Right lobe of liver (tissue), 6 donors: ENCODE measurements at places on chromosomes 5 and 9. TPM values are rescaled to one million over a fixed set of nuclear protein-coding genes. Genes with fewer than 3 reads are reported as not detected.

Gene CDX1
- not detected for total RNA-seq

Gene BSPRY
- 0.24 TPM for total RNA-seq

Gene STPG3
- not detected for total RNA-seq

Gene PAEP
- not detected for total RNA-seq

Gene PCDHGB3
- 1.7 TPM for total RNA-seq

Gene PTPN3
- 30.3 TPM for total RNA-seq

Gene LURAP1L
- 16.6 TPM for total RNA-seq

Gene KIF20A
- total RNA-seq: 1.8 TPM

Gene UAP1L1
- total RNA-seq: 1.9 TPM

Gene TXNDC8
- not detected for total RNA-seq

- DNase-seq: no peak
Observed at GRCh38 chr5:87298692-87299362, 31.1 kb downstream of the RASA1 start.

GRCh38 chr5:87452837-87453236 is 40.1 kb upstream of the CCNH start:
- no peak for DNase-seq

DNA sequence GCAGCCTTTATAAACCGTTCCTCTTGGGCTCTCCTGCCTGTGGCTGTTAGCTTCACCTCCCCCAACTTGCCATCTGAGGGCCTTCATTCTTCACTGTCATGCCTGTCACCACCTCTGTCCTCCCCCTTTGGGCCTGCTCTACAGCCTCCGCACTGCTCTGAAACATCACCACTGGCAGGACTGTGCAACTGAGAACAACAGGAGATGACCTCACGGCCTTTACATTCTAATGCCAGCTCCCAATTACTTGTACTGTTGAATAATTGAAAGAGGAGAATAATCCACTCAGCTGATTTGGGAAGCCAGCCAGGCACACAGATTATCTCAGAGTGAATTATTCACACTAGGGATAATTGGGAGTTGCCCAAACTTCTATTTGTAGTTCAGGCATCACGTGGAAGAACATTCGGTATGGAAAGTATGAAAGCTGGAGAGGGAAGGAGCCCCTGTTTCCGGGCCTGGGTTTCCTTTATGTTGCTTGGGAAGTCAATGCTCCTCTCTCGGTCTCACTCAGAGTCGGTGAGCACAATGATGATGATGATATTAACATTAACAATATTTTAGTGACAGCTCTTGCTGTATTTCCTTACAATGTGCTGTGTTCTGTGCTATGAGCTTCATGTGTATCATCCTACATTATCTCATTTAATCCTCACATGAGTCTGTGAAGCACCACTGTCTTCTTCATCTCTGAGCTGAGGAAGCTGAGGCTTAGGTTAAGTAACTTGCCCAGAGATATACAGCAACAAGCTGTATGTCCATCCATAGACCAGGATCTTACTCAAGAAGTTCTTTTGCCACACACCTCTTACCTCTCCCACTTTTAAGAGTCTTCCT is 99.3 kb upstream of the LRRTM2 start:
- no peak for DNase-seq

DNA sequence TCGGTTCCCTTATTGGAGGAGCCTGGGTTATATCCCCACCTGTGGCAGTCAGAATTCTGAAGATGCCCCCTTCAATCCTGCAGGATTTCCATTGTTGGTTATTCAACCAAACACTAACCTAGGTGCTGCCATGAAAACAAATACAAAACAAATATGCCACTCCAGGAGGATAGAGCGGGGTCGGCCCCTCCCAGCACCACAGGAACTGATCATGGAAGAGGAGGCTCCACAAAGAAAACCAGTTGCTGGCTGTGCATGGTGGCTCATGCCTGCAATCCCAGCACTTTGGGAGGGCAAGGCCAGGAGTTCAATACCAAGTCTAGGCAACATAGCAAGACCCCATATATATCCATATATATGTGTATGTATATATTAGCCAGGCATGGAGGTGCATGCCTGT is 13.2 kb upstream of the ADGRD2 start:
- DNase-seq: no peak

DNA sequence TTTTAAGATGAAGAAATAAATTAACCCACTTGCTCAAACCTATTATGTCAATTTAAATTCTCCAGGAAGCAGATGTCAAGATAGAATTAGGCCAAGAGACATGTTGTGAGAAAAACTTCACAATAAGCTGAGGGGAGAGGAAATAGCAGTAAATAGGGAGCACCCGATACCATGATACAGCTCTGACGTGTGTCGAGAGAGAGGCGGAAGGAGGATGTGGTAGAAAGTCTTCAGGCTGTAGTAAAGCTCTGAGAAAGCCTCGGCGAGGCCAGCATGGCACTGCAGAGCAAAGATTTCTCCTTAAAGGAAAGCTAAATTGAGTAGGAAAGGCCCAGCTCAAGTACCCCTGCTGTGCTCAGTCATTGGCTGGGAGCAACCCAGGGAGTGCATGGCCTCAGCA is 6.0 kb upstream of the PUM3 start:
- no peak for DNase-seq

GRCh38 chr5:107380654-107381053 is 290.1 kb downstream of the EFNA5 start:
- no peak for DNase-seq

- peak; percentile 50 for DNase-seq
Observed at GRCh38 chr5:177304392-177305119, 957 bp downstream of the PRELID1 start.

DNA sequence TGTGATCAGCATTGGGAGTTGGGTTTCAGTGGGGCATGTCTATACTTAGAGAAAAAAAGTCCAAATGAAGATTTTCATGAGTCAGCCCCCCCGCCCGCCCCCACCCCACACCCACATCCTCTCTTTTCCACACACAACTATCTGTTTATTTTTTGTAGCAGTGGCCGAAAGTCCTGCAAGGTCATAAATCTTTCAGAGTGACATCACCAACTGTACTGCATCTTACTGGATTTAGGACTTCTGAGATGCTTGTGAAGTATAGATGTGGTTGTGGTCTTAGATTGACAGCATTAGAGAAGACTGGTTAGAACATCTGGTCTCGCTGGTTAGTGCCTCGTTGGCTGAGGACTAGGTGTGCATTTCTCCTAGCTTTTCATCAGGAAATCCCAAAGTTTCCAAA is 7.3 kb upstream of the ROPN1L start:
- no peak for DNase-seq

DNA sequence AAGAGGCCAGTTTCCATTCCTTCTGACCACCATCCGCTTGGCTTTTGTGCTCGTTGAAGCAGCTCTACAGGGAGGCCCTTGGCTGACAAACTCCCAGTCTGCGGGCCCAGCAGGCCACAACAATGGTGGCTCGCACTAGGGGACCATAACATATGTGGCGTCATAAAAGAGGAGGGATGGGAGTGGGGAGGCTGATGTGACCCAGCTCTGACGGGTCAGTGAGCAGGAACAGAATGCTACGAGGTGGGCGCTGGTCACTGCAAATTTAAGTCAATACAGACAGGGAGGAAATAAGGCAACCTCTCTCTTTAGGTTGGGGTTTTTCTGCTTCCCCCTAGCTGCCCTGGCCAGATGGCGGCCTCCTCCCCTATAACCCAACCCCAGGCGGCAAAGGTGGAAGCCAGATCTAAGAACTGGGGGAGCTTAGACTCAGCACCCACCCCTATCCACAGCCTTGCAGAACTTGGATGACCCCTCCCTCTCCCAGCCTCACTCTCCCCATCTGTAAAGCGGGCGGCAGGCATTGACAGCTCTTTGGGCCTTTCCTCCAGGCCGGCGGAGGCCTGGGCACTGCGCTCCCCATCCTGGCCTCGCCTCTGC is 778 bp downstream of the FRRS1L start:
- no peak for DNase-seq

DNA sequence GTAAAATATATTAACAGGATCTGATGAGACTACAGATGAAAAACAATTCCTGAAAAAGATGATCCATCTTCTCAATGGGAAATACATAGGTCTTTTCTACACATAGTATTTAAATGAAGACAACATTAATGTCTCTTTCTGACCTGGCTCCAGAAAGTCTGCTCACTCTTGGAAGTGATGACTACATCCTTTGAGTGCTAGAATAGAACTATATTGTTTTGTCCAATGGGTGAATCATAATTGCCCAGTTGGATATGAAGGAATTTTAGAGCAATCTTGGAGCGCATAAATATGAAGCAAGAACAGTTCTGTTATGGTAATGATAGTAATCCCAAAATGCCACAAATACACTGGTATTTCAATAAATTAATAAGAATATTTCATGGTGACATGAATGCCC is 322.1 kb downstream of the DEPDC1B start:
- no peak for DNase-seq

DNA sequence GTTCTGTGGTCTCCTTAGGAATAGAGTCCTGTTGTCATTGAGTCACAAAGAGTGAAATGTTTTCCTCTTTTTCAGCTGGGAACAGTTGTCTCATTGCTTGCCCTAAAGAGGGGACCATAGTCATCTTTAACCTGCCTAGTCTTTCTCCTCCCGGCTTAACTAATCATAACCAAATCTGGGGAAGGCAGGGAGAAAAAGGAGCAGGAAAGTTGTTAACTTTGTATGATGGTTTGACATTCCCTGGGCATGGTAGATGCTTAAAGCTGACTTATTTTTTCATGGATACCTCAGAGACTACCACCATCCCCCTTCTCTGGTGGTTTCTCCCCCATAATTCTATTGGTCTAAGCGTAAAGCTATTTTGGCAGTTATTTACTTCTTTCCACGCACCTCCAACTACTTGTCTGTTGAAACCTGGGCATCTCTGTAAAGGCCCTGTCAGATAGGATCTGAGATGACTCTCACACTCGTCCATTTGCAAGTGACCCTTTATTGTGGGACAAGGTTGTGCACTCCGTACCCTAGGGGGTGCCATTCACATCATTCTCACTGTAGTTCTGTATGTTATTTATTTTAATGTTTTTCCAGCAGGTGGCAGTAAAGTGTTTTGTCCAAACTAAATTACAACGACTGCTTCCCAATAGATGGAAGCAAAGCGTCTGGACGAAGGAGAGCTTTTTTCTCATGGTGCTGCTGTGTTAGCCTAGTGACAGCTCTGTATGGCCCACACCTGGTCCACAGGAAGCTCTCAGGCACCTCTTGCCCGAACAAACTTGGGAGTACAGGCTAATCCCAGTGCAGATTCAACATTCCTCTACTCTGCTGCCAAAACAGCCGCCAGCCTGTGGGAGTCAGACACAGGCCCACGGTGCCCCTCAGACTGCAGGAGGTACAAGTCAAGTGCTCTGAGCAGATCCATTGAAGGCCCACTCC is 3.0 kb upstream of the FAM13B start:
- no peak for DNase-seq

DNA sequence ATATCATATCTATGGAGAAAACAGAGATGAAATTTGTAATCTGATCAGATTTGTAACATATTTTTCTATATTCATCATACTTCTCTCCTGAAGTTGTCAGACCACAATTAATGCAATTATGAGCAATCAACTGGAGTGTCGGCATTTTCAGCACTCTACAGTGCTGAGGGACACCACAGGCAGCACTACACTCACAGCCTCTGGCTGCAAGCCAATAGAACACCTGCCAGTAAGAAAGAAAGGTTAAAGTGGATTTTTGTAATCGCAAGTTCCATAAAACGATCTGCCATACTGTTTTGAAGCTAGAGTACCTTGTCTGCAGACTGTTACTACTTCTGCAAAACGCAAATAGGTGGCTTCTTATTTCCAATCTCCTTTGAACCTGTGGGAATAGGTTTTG is 147.6 kb downstream of the ADAMTS6 start:
- DNase-seq: no peak

DNA sequence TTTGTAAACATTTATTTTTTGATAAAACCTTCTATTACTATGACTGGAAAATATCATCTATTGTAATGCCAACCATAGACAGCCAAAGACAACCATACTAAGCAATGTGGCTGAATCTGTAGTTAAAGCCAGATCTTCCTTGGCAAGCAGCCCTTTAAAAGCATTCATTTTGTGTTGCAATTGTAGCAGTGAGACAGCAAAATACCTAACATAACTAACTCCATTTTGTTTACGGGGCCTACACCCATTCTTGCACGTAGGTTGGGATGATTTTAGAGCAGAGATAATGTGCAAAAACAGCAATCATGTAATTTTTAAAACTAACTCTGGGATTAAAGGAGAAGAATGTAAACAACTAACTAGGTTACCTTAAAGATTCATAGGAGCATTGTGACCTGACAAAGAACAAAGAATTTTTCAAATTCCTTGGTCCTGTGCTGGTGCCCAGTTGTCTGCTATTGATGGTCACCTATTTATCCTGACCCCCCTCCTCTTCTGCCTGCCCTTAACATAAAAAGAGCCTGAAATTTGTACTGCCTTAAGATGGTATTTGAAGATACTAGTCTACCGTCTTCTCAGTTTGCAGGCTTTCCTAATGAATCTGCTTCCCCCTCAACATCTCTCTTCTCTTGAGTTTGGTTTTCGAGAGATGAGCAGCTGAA is 10.6 kb downstream of the IFNA1 start:
- no peak for DNase-seq

- no peak for DNase-seq
Observed at GRCh38 chr9:68493958-68494577, 46.6 kb downstream of the TMEM252 start.

GRCh38 chr9:112541685-112542084 is 55.1 kb downstream of the KIAA1958 start:
- no peak for DNase-seq

- DNase-seq: peak; percentile 82
Observed at GRCh38 chr9:33165263-33166151, 1.6 kb downstream of the B4GALT1 start.

GRCh38 chr5:95824747-95825146 is 2.2 kb upstream of the GLRX start:
- DNase-seq: no peak

DNA sequence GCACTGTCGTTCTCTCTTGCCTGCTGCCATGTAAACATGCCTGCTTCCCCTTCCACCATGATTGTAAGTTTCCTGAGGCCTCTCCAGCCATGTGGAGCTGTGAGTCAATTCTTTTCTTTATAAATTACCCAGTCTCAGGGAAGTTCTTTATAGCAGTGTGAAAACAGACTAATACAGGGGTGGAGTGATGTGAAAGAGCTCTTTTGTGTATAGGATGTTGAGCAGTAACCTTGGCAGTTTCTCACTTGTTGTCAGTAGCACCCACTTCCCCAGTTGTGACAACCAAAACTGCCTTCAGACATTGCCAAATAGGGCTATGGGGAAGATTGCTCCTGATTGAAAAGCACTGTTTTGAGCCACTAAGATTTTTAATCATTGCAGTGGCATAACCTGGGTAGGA is 552.2 kb upstream of the ZNF462 start:
- DNase-seq: no peak

DNA sequence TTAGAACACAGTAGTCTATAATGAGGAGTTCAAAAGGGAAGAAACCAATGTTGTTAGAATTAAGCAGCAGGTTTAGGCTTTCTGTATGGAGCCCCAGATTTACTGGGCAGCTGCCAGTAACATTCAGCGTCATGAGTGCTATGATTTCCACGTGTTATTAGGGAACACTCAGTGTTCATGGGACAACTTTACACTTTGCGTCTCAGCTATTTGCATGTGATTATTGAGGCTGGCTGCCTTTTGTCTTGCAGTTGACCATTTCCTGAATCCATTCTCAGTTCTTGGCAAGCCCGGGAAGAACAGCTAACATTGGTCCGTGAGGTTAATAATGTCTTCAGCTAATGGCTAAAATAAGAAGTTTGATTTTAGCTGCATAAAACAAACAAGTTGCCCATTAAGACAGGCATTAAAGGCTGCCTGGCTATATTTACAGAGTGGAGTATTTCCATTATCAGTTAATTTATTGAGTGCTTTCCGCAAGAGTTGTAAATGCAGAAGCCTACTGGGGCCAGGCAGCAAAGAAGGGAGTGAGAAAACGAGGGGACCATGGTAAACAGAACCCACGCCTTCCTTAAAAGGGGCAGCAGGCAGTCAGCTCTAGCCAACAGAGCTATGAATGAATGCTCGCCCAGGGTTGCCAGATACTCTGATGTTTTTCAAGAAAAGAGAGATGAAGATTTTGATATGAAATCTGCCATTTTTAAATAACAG is 120.9 kb downstream of the PIP5K1B start:
- DNase-seq: no peak
